Activated CD8-positive, alpha-beta memory T cell treated with anti-CD3 and anti-CD28 coated beads for 4 hours (primary cell): ENCODE measurements at places on chromosomes 6 and 20.
A peak's percentile ranks its signal among the peaks of the same experiment; 100 is the strongest.

- no peak for DNase-seq
Measured at GRCh38 chr6:169159331-169159730, 94.3 kb downstream of the THBS2 start.

GRCh38 chr6:166959911-166960608, 3.7 kb upstream of the RNASET2 start:
- no peak for DNase-seq

DNA sequence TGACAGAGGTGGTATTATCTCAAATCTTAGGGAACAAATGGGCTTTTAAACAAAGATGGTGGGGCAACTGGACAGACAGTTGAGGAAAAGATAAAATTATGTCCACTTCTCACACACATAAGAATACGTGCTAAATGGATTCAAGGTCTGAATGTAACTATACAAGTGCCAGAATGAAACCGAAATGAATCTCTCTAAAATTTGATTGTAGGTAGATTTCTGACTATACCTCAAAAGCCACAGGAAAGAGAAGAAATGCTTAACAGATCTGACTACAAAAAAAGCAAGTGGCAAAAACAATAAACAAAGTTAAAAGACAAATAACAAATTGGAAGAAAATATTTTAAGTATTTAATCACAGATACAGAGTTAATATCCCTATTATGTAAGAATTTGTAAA, 182.7 kb upstream of the OLIG3 start:
- DNase-seq = no peak

- peak; percentile 64 for DNase-seq
Measured at GRCh38 chr20:1965520-1966351, 28.1 kb downstream of the PDYN start.

DNA sequence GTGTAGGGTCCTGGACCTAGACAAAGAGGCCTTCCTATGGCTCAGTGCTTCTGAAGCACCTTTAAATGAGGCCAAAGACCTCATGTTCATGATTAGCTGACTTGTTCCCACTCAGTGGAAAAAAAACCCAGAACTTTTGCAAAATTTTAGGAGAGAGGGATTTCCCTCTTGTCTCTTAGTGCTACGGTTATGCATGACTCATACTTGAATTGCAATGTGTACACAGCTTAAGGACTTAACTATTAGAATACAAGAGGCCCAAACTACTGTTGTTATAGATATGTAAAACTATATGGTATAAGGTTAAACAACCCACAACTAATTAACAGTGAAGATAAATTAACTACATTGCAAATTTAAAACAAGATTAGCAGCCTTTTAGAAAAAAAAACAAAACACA, 32.3 kb upstream of the HLA-A start:
- no peak for DNase-seq

DNA sequence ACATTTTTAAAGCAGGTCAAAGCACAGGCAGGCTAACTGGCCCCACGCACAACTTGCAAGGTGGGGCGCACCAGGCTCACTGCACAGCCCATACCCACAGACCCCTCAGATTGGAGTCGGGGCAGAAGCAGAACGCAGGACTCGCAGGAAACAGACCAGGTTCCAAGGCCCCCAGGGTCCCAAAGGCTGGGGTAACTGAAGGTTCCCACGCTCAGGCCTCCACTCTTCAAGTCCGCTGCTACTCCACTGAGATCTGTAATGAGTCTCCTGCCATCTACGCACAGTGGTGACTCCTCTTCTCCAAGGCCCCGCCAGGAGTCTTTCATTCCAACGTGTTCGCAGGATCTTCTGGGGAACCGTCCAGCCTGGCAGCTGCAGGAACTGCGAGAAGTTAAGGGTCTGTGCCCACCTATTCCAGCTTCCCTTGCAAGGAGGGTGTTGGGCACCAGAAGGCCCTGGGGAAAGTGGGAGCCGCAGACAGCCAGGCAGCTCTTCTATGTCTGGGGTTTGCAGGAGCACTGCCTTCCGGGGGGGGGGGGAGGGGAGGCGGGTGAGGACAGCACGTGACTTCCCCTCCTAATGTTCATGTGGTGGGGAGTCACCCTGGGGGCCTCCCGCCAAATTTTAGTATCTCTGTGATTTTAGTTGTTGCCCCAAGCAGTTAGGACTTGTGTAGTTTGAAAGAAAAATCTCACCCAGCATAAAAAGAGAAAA, 2.0 kb upstream of the TAF4 start:
- DNase-seq = no peak

GRCh38 chr6:162151021-162151665, 576.4 kb downstream of the PRKN start:
- no peak for DNase-seq

DNA sequence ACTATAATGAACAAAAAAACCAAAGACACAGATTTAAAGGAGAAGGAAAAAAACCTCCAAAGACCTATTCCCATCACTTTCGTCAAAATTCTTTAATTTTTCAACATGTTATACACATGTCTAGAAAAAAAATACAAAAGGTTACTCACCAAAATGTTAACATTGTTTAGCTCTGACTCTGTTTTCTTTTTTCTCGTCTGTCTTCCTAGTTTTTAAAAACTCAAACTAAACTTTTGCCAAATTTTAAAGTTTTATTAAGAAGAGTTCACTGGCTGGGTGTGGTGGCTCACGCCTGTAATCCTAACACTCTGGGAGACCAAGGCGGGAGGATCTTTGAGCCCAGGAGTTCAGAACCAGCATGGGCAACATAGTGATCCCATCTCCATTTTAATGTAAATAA, 10.8 kb downstream of the MCUR1 start:
- DNase-seq = no peak

GRCh38 chr20:31849306-31849930, 4.0 kb upstream of the FOXS1 start:
- DNase-seq = no peak

DNA sequence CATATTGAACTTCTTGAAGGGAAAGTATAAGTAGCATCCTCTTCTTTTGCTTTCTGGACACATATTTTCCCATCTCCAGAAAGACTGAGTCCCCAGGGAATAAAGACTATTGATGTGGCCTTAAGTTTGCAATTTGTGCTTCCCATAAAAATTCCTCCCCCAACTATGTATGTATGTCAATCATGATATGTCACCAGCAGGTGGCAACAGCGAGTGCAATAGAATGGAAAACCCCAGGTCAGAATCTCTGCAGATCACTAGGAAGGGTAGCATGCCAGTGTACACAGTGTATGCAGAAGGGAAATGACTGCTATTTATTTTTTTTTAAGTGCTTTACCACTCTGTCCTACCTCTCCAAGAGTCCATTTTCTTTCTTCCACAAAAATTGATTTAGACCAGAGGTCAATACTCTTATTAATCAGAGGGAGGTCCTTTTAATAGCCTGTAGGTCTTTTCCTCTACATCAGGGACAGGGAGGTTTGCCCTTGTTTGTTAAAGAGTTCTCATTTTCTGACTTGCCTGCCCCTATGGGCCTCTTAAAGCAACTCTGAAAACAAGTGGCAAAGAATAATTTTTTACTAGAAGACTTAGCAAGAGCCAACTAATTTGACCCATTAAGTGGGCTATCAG, 61.4 kb downstream of the BMP2 start:
- DNase-seq = no peak

DNA sequence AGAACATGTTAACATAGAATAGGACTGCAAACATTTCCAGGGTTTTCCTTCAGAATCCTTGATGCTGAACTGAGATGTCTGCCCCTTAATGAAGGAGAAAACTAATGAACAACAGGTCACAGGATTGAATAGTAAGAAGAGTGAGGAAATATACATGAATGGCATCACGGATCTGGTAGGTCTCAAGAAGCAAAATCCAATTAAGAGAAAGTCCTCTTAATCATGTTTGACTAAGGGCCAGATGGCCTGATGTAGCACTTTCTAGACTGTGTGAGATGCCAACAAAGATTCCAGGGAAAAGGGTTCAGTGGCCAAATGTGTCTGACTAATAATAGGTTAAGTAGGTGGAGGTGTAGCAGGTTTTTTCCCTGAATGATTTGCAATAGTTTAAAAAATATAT, 13.7 kb upstream of the SHPRH start:
- DNase-seq = no peak

DNA sequence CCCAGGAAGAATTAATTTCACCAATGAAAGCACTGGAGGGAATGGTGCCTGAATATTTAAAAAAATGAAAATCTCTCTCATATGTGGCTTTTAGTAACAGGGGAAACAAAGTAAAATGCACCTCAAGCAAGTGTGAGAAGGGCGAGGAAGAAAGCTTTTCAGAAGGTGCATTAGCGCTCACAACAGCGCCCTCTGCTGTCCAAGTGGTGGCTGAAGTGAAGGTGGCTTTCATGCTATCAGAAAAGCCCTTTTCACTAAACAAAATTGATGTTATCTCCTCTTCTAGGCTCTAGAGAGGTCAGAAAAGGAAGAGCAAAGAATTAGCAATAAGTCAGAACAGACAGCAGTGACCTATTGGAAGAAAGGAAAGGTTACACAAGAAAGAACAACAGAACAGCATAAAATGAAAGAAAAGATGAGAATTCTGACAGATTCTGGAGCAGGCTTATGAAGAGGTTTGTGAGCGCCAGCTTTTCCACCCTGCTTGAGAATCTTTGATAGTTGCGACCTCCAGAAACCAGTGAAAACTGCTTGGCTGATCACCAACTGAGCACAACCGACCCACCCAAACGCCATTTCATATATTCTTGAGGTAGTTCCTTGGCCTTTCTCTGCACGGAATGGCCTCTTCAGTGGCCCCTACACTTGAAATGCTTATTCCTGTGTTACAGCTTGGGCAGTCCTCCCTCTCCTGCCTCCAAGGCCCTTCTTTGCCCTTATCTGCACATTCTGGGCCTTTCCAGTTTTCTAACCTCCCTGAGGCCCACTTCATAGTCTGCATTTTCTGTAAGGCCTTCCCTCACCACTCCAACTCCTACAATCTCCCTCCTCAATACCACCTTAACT, 45.3 kb downstream of the SMLR1 start:
- DNase-seq = peak; percentile 39

GRCh38 chr20:32909451-32909850, 50.7 kb downstream of the EFCAB8 start:
- no peak for DNase-seq

GRCh38 chr20:8490076-8490830, 358.2 kb downstream of the PLCB1 start:
- DNase-seq = no peak

DNA sequence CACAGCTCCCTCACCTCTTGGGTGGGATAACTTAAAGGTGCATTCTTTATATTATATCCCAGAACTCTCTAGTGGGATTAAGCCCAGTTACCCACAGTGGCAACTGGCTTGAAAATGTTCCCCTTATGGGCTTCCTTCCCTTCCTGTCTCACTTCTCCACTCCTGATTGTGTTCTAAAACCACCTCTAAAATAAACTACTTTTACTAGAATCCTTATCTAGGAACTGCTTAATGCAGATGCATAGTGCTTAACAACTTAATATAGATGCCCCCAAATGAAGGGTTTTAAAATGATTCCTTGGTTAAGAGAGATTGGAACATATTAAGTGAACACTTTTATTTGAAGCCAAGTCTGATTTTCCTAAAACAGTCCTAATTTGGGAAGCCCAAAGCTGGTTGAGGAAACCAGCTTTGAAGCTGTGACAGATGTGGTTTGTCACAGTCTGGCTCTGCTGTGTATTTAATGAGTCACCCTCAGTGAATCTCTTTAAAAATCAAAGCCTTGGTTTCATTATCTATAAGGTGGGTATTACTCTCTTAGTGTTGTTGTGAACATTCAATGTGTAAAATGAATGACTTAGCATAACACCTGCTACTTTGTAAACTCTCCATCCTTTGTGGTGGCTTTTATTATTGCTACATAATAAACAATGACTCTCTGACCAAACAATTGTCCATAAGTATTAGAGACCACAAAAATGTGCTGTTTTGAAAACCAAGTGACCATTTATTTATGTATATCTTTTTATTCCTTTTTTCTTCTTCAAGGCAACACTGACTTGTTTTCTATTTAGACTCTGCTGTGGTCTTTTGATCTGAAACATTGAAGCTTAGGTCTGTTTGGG, 24.4 kb downstream of the PLCB1 start:
- no peak for DNase-seq

GRCh38 chr6:26032340-26033084, 54.7 kb upstream of the HFE start:
- no peak for DNase-seq

GRCh38 chr20:4018023-4018748, 2.8 kb upstream of the RNF24 start:
- no peak for DNase-seq

- no peak for DNase-seq
Measured at GRCh38 chr20:38892091-38892981, 33.9 kb upstream of the FAM83D start.
